ENCODE measurements at places on chromosomes 7 and 10. TPM values are rescaled to one million over a fixed set of nuclear protein-coding genes. Genes with fewer than 3 reads are reported as not detected.

Gene ITPRID1
- total RNA-seq = not detected

Gene HOXA2
- total RNA-seq = 0.20 TPM

Gene TMEM273
- 4.8 TPM for total RNA-seq

Gene VIPR2
- total RNA-seq = not detected

Gene ASAH2
- total RNA-seq = 0.22 TPM

Gene COL28A1
- not detected for total RNA-seq

Gene PRSS37
- total RNA-seq = not detected

Gene FAM25C
- total RNA-seq = not detected

DNA sequence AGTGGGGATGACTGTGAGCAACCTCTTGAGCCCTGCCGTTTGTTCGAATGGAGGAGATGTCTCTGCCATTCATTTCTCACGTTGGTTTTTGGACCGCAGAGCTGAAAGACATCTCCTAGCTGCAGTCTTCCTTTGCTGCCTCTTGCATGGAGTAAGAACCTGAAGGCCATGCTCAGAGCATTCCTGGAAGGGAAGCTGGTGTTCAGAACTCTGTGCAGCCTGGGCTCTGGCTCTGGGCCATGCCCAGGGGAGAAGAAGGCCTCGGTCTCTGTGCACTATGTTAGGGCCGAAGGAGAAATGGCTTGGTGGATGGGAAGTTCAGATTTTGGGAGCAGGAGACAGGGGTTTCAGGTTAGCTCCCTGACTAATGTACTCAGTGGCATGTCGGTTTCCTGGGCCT is 22.9 kb downstream of the SFTPD start:
- DNase-seq = no peak

GRCh38 chr7:691361-692045 is 35.0 kb upstream of the DNAAF5 start:
- DNase-seq = no peak

DNA sequence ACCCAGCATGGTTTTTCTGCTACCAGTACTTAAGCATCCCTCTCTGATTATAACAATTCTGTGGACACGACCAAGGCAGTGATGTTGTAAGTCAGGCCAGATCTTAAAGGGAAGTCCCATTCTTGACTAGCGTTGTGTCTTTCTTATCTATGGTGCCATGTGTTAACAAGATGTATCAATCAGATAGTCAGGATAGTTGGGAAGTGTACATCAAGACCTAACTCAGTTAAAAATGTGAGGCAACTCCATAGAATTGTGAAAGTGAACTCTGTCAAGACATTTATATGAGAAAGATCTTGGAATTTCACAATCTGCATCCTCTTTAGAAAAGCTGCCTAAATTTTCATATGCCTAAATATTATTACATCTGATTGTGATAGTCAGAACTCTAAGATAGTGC is 341.7 kb upstream of the SEMA3D start:
- no peak for DNase-seq

GRCh38 chr10:13637303-13637856 is 50.6 kb downstream of the PRPF18 start:
- DNase-seq = peak; percentile 47

DNA sequence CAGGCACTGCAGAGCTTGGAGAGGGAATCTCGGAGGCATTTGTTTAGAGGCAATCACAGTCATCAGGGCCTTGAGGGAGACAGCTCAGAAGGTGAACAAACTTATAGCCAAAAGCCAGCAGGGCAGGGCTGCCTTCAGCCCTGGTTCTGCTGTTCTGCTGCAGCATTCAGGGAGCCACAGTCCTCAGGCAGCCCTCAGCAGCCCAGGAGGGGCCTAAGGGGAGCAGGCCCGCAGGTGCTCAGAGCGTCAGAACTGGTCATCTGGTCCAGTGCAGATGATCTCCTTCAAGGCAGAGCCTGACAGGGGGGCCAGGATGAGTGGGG is 84.7 kb downstream of the ARHGAP22 start:
- no peak for DNase-seq

DNA sequence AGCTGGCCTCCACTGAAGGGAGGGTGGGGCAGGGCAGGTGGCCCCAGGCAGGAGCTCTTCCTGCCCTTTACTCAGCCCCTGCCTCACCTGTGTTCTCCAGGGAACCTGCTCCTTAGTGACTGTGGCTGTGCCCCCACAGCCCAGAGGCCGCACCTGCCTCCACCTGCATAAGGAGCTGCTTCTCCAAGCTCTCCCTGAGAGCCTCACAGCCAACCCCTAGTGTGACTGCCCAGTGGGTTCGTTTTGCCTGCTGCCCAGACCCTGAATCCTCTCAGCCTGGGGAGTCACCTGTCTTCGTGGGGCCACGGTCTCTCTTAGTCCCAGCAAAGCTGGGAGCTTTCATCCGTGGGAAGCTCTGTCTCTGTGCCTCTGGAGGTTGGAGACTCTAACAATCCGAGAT is 94.4 kb downstream of the GLRX3 start:
- no peak for DNase-seq

- no peak for DNase-seq
Measured at GRCh38 chr7:40694026-40694809, 559.4 kb downstream of the SUGCT start.

DNA sequence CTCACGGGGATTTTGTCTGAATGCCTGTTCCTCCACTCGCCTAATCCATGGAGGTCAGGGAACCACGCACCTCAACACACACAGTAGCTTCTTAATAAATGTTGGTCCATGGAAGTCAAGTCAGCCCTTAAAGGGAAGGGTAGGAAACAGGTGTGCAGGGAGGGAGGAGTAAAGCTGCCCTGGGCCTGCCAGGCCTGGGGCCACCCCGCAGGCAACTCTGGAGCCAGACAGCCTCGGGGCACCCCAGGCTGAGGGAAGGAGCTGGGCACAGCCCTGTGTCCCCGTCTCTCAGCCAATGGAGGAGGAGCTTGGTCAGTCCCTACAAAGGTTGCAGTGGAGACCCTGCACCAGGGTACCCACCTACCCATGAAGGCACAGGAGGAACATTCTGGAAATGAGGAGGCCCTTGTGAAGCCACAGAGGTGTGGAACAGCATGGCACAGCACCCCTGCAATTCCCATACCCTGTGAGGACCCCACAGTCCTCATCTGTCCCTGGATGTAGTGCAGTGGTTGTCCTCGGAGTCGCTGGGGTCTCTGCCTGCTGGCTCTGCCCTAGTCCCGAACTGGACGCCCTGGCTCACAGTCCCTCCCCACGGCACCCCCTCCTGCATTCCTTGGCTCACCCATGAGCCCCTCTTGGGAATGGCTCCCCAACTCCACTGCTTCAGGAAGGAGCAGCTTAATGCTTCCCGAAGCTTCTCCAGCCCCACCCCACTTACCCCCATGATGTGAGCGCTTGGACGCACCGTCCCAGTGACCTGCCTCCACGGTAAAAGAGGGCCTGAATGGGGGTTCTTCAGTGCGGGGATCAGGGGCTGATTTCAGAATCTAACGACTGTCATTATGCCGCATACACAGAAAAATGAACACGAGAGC is 79.2 kb upstream of the INSIG1 start:
- DNase-seq = no peak

- DNase-seq = peak; percentile 67
Measured at GRCh38 chr7:101146-102046, 91.0 kb upstream of the FAM20C start.

Data from lung microvascular endothelial cell (primary cell).